ENCODE measurements at places on chromosomes 3 and 15. TPM values are rescaled to one million over a fixed set of nuclear protein-coding genes. Genes with fewer than 3 reads are reported as not detected.

Gene CORO2B
- 6.7 TPM for total RNA-seq

Gene PBRM1
- total RNA-seq = 82.8 TPM

Gene SLC30A4
- 16.1 TPM for total RNA-seq

Gene LSAMP
- total RNA-seq = 0.12 TPM

Gene SSUH2
- not detected for total RNA-seq

Gene EHD4
- total RNA-seq = 38.0 TPM

Gene XXYLT1
- total RNA-seq = 28.1 TPM

Gene CFAP20DC
- 2.7 TPM for total RNA-seq

Gene RAD51
- 1.1 TPM for total RNA-seq

Gene MESP2
- total RNA-seq = 0.32 TPM

Gene PLA2G4D
- total RNA-seq = not detected

Gene SRGAP3
- total RNA-seq = 2.2 TPM

Gene C2CD4A
- not detected for total RNA-seq

Gene TMPRSS7
- total RNA-seq = not detected

Gene ECE2
- total RNA-seq = not detected

Gene FANCI
- total RNA-seq = 6.5 TPM

Gene LRRC31
- total RNA-seq = not detected

Gene CHRNA5
- 1.3 TPM for total RNA-seq

Gene CCNB2
- total RNA-seq = 6.2 TPM

Gene CAMKV
- not detected for total RNA-seq

Gene CDHR4
- total RNA-seq = not detected

Gene SPATA12
- total RNA-seq = not detected

Gene SLC2A2
- total RNA-seq = under 0.01 TPM

Gene ADAMTSL3
- not detected for total RNA-seq

Gene TM4SF18
- total RNA-seq = 0.32 TPM

Gene KCNH8
- total RNA-seq = not detected

Gene GOLGA8B
- 14.9 TPM for total RNA-seq

Gene VGLL3
- total RNA-seq = 584 TPM

Gene C3orf70
- total RNA-seq = 1.3 TPM

Gene ROBO1
- 99.3 TPM for total RNA-seq

Gene ROBO2
- total RNA-seq = 271 TPM

Gene REC114
- not detected for total RNA-seq

Gene FBXW12
- total RNA-seq = 0.12 TPM

Gene ITIH1
- not detected for total RNA-seq

Gene ANKUB1
- 0.16 TPM for total RNA-seq

Gene GOLGA8T
- not detected for total RNA-seq

Gene HDDC3
- total RNA-seq = 11.0 TPM

Gene CD200
- total RNA-seq = 0.12 TPM

Gene DPPA2
- total RNA-seq = not detected

Gene KNG1
- total RNA-seq = not detected

Gene CTNNB1
- 755 TPM for total RNA-seq

Gene PEAK1
- 177 TPM for total RNA-seq

Gene TM6SF1
- 0.16 TPM for total RNA-seq

Gene FRMD5
- total RNA-seq = 0.16 TPM

Gene EXD1
- total RNA-seq = not detected

Gene GNB4
- 128 TPM for total RNA-seq

Gene DNASE1L3
- not detected for total RNA-seq

Gene SCAPER
- total RNA-seq = 6.7 TPM

Gene CD200R1
- total RNA-seq = 0.16 TPM

Gene PRSS50
- total RNA-seq = not detected

Gene GJD2
- 0.12 TPM for total RNA-seq

All from hair follicle dermal papilla cell (primary cell).